ENCODE measurements at places on chromosomes 12 and 14.
A peak's percentile ranks its signal among the peaks of the same experiment; 100 is the strongest.

DNA sequence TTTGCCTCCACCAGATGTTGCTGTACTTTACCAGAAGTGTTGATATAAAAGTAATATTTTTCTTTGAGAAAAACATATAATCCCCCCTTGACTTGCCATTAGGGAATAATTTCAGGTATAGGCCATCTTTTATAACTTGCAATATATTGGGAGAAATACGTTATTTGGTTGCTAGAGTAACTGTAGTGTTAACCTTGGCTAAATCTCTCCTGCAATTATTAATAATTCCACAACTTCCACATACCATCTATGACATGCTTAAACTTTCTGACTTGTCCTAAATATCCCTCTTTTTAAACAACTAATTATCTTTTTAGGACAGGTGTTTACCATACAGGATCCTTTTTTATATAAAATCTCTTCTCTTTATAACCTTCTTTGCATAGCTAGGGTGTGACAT lies 1048.2 kb downstream of the SLC16A7 start:
- DNase-seq, result no peak

DNA sequence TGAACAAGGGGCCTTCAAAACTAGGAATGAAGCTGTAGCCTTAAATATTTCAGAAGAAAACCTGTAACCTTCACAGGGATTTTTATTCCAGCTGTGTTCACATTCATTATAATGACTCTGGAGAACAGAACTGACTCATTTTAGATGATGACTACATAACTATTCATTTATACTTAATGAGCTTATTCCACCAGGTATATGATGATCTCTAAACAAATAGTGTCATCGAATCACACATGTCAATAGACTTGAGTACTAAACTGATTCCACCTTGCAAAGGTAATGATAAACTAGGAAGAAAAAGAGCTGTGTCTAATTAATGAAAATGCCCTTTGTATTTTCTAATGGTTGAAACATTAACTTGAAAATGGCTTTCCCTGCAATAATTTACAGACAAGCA lies 433.2 kb downstream of the PDZRN4 start:
- no peak for DNase-seq

GRCh38 chr12:117272690-117273089 lies 82.4 kb upstream of the FBXO21 start:
- no peak for DNase-seq

DNA sequence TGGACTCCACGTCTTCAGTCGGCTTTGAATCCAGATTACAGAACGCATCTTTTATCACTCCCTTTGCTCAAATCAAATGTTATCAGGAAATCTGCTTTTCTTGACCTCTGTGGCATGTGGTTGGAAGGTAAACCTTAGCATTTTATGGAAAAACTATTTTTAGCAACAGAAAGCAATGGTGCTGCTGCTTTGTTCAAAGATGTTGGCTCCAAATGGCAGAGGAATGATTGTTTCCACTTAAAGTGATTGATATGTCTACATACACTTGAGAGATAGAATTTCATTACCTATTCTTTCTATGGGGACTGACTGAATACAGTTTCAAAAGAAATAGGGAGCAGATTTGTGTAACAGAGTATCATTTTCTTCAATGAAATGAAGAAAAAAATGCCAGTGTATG lies 761.2 kb downstream of the NOVA1 start:
- no peak for DNase-seq

DNA sequence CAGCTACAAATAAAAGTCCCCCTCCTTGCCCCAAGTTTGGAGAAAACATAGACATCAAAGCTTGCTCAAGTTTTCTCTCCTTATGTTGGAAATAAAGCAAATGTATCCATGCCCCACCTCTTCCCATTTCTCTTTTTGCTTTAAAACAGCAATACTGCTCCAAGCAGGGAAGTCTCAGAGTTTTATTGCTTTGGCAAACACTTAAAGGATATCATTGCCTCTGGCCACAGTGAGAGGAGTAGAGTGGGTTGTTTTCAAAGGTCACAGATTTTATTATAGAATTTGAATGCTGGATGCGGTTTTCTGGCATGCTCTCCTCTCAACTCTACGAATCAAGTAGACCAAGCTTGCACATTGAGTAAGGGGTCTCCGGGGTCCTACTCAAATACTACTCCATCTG lies 149.7 kb downstream of the TTC7B start:
- DNase-seq, result no peak

DNA sequence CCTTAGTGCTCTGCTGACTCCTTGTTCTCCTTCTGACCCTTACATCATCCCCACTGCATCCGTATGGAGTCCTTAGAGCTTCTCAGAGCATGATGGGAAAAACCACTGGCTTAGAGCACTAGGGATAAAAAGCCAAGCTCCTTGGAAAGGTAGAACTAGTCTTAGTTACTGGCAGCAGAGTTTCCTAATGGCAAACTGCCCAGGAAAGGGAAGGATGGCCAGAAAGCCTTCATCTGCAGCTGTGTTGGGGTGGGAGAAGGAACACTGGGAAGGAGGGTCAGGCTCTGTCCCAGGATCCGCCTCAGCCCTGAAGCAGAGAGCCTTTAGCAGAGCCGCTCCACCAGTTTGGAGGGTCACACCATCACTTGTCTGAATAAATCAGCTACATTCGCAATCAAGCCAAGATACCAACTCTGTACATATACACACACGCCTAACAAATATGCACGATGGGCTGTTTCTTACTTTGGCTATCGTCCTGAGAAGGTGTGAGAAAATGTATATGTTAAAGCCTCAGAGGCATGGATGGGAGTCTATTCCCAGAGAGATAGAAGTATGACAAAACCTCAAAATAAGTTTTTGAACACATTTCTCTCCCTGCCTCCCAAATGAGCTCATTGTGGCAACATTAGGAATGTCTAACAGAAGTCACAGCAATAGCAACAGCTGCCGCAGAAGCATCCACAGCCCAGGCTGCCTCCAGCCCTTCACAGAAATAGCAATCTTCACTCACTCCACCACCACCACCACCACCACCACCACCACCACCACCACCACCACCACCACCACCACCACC lies 18.6 kb upstream of the GALNT8 start:
- no peak for DNase-seq

DNA sequence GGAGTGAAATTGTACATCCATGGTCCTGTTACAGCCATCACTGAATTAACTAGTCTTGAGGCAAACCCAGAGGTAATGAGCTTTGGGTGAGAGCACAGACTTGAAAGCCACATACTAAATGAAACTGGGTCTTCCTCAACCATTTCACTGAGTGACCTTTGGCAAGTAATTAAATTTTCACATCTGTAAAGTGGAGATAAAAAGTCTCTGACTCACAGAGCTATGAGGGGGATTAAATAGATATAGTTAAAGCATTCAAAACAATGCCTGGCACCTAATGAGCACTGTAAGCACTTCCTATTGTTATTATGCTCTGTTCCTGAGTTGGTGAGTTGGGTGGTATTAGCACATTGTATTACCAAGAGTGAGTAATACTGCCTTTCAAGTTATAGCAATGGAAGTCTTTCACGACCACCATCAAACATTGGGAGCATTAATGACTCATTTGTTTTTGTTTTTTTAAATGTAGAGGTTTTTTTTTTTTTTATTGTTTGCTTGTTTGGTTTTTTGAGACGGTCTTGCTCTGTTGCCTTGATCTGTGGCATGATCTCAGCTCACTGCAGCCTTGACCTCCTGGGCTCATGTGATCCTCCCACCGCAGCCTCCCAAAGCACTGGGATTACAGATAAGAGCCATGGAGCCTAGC lies 12.5 kb upstream of the STRN3 start:
- DNase-seq, result no peak

DNA sequence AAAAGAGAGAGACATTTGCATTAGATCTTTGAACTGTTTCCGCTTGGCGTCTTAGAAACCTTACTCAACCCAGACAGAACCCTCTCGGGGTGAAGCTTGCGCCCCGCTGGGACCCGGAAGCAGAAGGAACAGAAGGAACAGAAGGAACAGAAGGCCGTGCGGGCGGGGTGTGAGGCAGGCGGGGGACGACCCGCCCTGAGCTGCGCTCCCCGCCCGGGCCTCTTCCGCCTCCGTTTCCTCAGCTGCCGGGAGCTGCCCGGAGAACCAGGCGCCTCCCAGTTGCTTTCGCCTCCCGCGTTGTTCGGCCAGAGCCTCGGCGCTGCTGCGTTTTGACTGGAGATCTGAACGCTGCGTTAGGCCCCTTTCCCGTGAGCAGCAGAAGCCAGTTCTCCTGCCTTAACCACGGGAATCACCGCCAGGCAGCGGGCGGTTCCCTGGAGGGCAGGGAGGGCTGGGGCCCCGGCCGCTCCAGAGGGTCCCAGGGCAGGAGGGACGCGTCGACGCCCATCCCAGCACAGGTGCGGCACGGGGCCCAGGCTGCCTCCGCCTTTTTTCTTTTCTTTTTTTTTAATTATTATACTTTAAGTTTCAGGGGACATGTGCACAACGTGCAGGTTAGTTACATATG lies 19.3 kb upstream of the MMP17 start:
- peak; percentile 23 for DNase-seq

- DNase-seq, result no peak
Measured at GRCh38 chr14:66701813-66702212, 193.9 kb downstream of the GPHN start.

DNA sequence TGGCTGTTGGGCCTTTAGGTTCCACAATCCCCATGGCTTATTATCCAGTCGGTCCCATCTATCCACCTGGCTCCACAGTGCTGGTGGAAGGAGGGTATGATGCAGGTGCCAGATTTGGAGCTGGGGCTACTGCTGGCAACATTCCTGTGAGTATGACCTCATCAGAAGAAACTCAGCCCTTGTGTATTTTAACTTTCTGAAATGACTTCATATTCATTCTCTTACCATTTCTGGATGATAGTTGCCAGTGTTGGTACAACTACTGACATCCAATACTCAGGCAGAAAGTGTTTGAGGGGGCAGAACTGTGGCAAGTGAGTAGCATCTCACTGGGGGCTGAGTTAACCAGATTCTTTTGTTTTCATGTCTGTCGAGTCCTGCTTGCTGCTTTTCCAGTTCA lies 2.3 kb downstream of the DAZAP2 start:
- DNase-seq, result no peak

DNA sequence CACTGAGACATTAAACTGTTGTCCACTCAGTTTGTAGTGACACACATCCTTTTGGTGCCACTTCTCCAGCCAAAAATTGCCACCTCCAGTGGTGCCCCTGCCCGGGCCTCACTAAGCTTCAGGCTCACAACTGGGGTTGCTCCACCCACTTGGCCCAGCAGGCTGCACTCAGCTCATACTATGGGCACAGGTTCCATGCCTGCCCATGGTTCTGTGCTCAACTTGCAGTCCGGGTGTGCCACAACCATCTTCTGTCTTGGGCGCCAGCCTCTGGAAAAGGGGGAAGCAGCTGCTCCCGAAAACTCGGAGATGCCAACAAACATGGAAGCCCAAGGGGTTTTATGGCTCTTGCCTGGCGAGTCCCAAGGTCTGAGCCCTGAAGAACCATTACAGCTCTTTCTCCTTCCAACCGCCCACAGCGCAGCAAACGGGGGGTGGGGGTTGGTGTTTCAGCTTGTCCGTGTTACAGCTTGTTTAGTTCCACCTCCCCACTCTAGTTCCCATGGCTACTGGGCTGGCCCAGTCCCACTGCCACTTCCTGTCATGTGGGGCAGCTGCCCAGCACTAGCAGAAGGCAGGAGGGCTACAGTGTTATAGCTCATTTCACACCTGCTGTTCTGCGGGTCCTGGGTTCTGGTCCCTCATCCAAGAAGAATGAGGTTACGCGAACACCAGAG lies 998.3 kb downstream of the SLC16A7 start:
- no peak for DNase-seq

- DNase-seq, result no peak
Measured at GRCh38 chr12:46005151-46005797, 14.9 kb upstream of the SCAF11 start.

DNA sequence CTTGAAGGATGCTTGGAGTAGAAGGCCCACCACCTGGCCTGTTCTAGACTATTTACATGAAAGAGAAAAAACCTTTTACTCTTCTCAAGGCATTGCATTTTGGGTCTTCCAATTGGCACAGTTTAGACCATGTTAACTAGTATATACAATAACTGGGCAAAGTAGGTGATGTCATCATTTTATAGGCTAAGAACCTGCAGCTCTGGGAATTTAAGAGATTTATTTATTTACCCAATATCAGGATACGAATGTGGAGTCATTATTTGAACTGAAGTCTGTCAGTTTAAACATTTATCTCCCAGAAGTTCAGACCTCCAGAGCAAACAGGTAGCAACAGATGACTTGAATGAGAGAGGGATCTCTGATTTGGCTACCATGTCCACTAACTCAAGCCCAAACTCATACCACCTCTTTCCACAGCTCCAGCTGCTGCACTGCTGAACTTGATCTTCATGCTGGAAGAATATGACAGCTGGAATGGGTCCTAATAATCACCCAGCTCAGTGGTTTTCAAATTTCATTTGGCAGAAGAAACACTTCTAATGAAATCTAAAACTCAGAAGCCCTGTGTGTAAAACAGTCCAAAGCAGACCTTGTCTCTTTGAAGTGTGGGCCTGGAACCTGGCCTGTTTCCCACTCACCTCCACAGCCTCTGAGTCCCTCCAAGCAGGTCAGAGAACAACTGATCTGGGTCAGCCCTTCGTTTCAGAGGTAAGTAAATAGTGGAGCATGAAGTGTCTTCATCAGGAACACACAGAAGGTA lies 179.2 kb downstream of the EMP1 start:
- DNase-seq, result no peak

GRCh38 chr12:10331642-10332239 lies 24.1 kb downstream of the KLRD1 start:
- DNase-seq, result no peak

GRCh38 chr14:94145902-94146527 lies 16.6 kb upstream of the IFI27L2 start:
- DNase-seq, result no peak

DNA sequence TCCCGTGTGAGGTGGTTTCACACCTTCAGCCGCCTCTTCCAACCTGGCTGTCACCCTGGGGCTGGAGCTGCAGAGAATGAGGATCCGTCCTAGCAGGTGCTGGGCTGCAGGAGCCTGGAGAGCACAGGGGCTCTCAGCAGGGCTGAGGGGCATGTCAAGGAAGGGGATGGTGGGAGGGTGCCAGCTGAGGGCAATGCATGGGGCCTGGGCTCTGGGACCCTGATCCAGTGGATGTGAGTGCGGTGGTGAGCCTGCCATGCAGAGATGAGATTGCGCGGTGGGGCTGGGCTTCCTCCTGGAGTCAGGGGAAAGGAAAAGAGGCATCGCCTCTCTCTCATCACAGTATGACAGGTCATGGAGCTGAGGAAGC lies 31.5 kb downstream of the ANAPC7 start:
- no peak for DNase-seq

GRCh38 chr14:82313889-82314288 lies 780.2 kb upstream of the SEL1L start:
- no peak for DNase-seq

DNA sequence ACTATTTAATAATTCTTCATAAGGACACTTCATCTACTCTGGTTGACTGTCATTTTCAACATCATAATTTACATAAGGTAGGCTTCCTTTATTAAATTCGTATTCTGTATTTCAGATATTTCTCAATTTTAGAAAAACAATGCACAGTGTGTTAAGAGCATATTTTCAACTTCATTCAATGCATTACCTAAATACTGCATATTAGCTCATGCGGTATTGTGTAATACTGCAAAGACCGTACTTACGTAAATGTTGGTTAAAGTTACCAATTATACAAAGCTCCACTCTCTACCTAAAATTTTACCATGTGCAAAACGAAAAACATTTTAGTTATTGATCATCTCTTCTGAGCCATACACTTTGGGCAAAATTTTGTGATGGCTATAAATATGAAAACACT lies 62.8 kb downstream of the EXOC5 start:
- no peak for DNase-seq

All from effector memory CD8-positive, alpha-beta T cell (primary cell).